Dermis microvascular lymphatic vessel endothelial cell (primary cell): ENCODE measurements at places on chromosomes 3 and 15. TPM values are rescaled to one million over a fixed set of nuclear protein-coding genes. Genes with fewer than 3 reads are reported as not detected.

DNA sequence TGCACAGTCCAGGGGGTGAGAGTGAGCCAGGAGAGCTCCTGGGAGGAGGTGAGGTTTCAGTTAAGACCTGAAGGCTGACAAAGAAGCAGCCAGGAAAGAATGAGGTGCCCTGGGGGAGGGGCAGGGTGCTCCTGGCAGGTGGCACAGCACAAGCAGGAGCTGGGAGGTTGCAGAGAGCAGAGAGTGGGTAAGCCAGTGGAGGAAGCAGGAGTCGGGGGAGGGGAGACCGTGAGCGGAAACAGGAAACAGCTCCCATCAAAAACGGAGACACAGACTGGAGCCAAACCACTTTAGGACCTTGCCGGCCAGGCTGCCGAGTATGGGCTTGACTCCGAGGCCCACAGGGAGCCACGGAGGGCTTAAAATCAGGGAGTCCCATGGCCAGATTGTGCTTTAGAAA, 12.1 kb upstream of the FBLN2 start:
- DNase-seq, result no peak

- DNase-seq, result no peak
Measured at GRCh38 chr15:71804695-71805470, 5.5 kb upstream of the NR2E3 start.

DNA sequence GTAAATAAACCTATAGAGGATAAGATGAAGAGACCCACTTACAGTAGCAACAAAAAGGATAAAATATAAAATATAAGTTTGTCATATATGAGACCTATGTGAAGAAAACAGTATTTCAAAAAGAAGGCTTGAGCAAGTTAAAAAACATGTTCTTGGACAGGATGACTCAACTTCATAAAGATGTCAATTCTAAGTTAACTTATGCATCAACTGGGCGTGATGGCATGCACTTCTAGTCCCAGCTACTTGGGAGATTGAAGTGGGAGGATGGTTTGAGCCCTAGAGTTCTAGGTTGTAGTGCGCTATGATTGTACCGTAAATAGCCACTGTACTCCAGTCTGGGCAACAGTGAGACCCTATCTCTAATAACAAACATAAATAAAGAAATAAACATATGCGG, 59.7 kb downstream of the PDCD6IP start:
- no peak for DNase-seq

NAA50 gene
- 174 and 187 TPM in 2 replicates for total RNA-seq

GASK1A gene
- under 0.01 TPM in 1 of 2 replicates, not detected in the other for total RNA-seq

DNA sequence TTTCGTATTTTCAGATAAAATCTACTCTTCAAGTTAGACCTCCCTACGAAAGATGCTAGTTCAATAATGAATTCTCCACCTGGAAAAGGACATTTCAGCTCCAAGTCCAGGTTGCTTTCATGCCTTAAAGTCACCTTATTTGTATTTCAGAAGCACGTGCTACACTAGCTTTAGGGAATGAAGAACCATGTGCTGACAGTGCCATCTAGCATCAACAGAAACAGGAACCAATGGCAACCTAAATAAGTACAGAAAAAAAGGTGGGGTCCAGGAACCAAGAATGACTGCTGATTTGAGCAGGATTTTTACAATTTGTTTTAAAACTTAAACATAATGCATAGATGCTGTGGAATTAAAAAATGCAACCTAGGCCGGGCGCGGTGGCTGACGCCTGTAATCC, 77.6 kb upstream of the SNRPN start:
- no peak for DNase-seq

- DNase-seq, result no peak
Measured at GRCh38 chr3:157136647-157137387, 23.1 kb downstream of the CCNL1 start.

GRCh38 chr3:179769411-179770247, 116.8 kb downstream of the USP13 start:
- DNase-seq, result peak; percentile 67
